AG09309 (cell line): ENCODE measurements at places on chromosomes 4 and X.

DNA sequence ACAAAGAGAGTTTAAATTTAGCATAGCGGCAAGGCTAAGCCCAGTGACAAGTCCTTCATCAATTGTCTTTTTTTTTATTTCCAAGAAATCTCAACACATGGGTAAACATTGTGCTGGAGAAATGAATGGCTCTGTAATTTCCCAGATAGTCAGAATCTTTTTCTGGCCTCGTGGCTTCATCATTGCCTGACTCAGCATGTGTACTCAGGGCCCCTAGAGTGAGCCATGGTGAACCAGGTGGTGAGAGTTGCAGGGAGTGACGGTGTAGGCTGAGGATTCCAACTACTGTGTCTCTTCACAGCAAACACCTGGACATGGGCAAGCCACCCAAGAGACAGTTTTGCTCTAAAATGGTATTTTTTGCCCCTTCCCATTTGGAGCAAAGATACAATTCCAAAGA lies 43.1 kb upstream of the UCP1 start:
- no peak for DNase-seq

DNA sequence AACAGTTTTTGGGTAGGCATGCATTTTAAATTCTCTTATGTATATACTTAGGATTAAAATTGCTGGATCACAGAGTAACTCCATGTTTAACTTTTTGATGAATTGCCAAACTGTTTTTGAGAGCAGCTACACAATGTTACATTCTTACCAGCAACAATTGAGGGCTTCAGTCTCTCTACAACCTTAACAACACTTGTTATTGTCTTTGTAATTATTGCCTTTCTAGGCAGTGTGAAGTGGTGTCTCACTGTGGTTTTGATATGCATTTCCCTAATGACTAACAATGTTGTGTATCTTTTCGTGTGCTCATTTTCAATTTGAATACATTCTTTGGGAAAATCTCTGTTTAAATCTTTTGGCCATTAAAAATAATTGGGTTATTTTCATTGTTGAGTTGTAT lies 17.3 kb upstream of the F11 start:
- no peak for DNase-seq

- DNase-seq = no peak
Observed at GRCh38 chr4:8156617-8157016, 2.0 kb downstream of the ABLIM2 start.

GRCh38 chr4:26060286-26060685 lies 146.3 kb downstream of the SMIM20 start:
- DNase-seq = no peak

DNA sequence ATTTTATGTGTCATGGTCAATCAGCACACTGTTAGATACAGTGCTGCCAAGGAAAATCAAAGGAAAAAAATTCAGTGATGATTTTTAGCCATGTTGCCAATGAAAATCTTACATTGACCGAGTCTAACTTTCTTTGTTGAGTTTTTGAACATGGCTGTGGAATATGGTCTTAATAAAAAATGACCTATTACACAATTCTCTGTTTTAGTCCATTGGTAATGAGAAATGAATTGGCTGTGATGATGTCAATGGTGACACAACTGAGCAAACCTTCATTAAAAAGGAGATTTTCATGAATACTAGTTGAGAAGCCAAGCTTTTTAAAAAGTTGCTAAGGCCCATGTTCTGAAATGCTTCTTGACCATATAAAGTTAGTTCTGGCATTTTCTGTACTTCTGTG lies 225.9 kb upstream of the GYPA start:
- no peak for DNase-seq

DNA sequence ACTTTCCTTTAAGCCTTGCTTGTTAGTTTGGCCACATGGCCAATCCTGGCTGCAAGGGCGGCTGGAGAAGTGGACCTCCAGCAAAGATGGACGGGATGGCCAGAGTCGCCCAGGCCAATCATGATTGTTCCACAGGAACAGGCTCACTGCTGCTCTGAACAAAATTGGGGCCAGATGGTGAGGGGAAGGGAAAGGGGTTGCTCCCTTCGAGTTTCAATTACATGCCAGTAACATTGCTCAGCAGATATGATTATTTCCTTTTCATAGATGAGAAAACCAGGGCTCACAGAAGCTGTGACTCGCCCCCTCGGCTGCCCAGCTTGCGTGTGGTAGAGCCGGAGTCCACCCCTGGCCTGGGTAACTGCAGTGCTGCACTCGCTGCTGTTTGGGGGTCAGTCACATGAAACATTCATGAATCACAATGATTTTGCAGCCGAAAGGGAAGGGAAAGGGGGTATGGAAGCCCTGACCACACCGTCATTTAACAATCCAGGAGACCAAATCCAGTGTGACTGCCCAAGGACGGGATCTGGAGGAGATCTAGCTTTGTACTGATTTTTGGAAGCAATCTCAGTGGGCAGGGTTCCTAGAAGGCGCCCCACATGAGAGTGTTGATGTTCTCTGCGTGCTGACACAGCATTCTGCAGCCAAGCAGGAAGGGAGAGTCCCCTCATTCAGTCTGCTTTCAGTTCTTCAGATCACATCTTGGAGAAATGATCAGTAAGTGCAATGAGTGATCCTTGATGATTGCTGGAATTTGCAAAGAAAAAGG lies 77.3 kb upstream of the MSX1 start:
- no peak for DNase-seq

GRCh38 chrX:129360175-129360574 lies 163.1 kb downstream of the SMARCA1 start:
- DNase-seq = no peak

GRCh38 chr4:90126805-90127204 lies 389 bp upstream of the CCSER1 start:
- DNase-seq = no peak

DNA sequence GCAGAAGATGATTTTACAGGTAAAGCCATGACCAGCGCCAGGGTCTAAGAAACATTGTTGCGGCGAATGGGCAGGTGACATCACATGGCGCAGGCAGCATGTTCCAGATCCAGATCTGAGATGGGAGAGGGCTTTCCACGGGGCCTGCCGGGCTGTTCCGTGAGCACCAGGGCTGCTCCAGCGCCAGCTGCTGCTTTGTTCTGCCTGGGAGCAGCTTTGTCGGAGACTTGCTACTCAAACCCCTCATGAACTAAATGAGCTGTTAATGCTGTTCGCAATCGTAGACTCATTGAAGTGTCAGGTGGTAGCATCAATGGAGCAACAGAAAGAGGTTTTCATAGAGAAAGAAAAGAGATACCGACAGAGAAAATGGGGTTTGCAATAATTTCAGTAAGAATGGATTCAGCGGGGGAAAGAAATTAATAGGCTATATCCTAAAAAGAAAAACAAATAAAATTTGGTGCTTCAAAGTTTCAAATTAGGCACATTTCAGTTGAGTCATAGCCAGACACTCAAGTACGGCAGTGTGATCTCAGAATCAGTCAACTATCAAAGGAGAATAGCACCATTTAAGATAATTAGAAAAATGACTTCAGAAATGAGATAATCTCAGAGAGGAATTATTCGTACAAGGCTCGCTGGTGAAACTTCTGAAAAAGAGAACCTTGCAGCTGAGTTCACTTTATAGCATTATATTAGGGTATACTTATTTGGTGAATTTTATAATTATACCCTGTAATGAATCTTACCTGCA lies 23.9 kb downstream of the SORBS2 start:
- no peak for DNase-seq

DNA sequence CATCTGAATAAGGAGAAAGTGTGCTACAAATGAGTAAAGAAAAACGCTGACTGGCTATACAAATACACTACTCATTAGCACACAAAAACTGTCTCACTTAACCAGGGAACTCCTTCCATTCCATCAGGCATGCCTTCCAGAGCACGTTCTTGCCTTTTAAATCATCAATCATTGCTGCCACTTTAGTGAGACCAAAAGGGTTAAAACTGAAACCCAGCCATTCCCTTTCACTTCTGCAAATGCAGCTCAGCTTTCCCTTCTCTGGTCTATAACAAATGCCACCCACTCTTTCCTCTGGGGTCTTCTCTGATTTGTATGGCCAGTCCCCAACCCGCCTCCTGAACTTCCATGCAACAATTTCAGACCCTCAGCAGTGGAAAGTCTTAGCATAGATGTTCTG lies 231.5 kb downstream of the TRIML1 start:
- no peak for DNase-seq

- no peak for DNase-seq
Observed at GRCh38 chr4:53925050-53925605, 139.3 kb downstream of the CHIC2 start.

- DNase-seq = no peak
Observed at GRCh38 chr4:102683881-102684609, 76.7 kb downstream of the MANBA start.

DNA sequence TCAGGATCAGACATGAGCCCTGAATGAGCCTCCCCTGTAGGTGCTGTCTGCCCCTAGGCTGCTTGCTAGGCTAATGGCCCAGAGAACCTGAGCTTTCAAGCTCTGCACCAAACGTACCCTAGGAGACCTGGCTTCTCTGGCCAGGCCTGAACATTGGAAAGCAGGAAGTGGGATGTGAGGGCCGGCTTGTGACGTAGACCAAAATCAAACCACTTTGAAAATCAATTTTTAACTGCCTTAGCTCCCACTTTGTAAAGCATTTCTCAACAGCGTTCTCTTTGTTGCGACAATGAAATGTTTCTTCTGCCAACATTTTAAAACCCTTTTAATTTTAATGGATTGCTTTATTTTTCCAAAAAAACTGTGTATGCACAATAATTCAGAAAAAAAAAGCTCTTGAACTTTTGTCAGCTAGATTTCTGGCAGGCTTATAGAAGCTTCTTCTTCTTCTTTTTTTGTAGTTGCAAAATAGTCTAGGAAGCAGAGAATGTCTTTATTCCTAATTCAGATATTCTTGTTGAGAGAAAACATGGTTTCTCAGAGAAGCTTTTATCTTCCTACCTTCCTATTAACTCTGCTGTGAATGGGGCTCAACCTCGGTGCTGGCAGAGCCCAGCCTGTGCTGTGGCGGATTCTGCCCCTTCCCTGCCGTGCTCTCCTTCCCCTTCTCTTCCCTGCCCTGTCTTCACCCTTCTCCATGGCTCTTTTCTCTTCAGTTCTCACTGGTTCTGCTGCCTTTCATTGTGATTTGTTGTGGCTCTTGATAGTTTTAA lies 145.2 kb upstream of the SFRP2 start:
- no peak for DNase-seq

DNA sequence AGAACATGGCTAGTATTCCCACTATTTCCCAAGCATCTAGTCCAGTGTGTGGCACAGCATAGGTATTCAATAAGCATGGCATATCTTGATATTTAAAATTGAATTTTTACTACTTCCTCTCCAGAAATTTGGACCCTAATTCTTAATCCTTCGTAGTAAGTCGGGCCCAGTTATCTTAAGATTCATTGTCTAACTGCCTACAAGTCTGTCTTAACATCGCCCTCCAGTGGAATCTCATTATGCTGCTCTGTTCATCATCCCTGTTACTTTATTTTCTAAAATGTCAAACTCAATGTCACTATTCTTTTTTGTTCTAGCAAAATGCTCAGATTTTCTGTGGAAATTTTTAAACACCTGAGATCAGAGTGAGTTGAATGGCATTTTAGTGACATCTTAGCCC lies 606.2 kb downstream of the KLHL13 start:
- DNase-seq = no peak

- DNase-seq = no peak
Observed at GRCh38 chrX:132831336-132831973, 127.0 kb downstream of the HS6ST2 start.

GRCh38 chrX:1453395-1453783 lies 680 bp upstream of the ASMTL start:
- DNase-seq = no peak

DNA sequence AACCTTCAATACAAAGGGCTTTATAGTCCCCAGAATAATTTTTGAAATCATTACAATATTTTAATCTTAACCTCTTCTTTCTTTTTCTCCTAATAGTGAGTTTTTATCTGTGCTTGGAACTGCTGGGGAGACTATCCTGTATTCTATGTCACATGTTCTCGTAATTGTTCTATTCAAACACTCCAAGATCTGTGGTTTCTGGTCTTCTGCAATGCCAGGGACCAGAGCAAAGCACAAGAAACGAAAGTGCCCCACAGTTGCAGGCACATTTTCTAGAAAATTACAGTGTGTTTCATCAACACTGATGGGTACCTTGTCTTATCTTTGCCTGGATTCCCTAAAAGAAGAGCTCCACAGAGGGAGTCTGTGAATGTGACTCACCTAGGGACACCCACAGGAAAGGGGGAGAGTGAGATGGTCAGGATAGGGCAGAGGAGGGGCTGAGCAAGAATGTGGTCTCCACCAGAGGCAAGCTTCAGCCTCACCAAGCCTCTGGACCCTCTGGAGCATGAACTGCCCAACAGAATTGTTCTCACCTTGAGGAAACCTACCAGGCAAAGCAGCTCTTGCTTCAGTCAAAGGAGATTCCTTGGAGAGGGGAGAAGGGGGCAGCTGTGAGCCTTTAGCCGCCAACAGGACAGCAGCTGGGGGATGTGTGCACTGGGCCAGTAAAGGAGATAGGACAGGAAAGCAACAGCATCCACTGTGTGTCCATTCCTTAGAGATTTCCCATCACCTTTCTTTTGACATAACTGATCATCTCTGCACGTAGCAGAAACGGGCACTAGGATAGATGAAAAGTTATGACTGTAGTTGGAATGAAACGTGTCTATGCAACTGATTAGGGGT lies 25.9 kb downstream of the UNC5C start:
- no peak for DNase-seq

DNA sequence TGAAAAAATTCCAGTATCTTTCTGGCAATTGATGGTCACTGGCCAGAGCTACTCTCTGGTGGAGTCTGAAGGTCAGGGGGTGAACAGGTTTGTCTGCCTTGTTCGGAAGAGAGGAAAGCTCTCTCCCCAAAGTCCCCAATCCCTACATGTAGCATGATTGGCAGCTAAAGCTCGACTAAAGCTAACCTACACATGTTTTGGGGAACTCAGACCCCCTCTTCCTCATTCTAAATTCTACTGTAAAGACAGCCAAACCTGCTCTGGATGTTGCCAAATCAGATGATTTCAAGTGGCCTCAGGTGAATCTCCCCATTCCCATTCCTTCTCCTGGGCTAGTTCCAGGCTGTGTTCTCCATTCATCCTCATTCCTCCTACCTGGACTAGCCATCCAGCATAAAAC lies 84.1 kb downstream of the MSN start:
- no peak for DNase-seq

DNA sequence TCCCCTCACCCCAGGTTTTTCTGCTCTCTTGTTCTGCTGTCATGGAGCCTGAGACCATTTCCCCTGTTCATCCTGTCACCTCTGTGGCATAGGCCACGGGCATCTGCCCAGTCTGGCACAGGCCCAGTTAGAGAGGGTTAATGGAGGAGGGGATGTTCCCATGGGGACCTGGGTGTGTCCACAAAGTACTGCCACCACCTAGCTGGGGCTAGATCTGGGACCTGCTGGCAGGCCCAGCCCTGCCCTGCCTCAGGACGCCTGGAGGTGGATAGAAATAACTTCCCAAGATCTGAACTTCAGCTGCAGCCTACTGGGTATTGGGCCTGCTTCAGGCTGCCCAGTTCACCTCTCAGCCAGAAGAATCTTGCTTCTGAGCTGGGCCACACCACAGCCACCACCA lies 13.5 kb downstream of the EFNB1 start:
- no peak for DNase-seq
